NCI-H1092 (cell line): ENCODE measurements at places on chromosomes 12 and 14.
A peak's percentile ranks its signal among the peaks of the same experiment; 100 is the strongest.

- peak; percentile 95 for DNase-seq
These were observed 93.4 kb downstream of the DIO2 start for GRCh38 chr14:80117876-80118275.

- no peak for DNase-seq
These were observed 498.4 kb downstream of the RMST start for GRCh38 chr12:97960741-97961608.

GRCh38 chr12:92036771-92037453 is 108.7 kb downstream of the BTG1 start:
- no peak for DNase-seq

GRCh38 chr14:24260026-24260779 is 2.8 kb downstream of the TGM1 start:
- no peak for DNase-seq

DNA sequence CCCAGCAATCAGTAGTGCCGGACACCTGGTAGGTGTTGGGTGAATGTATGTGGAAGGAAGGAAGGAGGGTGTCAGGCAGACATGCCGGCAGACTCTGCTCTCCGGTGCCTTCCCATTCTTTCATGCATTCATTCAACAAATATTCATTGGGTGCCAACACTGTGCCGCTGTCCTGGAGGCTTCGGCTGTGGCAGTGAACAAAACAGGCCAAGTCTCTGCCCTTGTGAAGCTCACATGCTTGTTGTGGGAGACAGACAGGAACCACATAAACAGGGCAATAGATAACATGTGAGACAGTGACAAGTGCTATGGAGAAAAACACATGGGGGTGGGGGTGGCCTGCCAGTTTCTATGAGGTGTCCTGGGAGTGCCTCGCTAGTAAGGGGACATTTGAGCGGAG is 56.5 kb upstream of the ATF1 start:
- DNase-seq = no peak

- no peak for DNase-seq
These were observed 710 bp downstream of the MTA1 start for GRCh38 chr14:105420101-105420973.

- DNase-seq = no peak
These were observed 170.4 kb downstream of the CALM1 start for GRCh38 chr14:90567191-90567590.

DNA sequence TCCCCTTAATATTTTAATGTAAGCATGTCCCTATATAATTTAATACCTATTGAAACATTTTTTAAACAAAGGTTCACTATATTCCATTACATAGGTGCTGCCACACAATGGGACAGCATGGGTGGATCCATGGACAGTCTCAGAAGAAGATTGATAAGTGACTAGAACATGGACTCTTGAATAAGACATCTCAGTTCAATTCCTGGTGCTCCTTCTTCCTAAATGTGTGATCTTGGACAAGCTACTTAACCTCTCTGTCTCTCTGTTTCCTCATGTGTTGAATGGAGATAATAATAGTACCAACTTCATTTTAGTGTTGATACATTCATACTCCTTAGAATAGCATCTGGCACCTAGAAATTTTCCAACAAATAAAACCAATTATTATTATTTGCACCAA is 1.1 kb upstream of the ART4 start:
- no peak for DNase-seq

DNA sequence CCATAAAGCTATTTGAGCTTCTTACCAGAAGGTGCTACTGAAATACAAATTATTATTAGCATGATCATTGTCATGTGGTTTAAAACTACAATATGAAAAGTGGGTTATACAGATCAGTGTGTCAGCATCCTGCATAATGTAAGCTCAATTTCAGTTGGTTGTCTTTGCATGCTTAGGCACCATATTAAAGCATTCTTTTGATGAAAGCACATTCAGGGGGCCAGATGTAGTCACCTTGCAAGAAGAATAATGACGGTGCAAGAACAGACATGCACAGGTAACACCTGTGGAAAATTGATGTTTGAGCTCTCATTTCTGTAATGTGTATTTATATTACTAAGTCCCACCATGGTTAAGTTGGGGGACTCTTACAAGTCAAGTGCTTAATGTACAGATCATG is 123.9 kb downstream of the PAX9 start:
- DNase-seq = no peak

DNA sequence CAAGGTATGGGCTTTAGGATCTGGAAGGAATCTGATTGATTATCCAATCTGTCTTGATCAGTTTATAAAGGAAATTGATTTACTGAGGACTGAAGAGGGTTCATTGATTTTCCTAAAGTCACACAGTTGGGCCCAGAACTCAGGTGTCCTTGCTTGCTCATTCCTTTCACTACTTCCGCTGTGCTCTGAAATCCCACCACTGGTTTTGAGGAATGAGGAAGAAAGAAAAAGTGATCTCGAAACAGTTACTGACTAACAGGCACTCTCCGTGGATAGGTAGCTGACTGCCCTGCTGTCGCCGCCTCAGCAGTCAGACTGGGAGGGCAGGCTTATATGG is at the start of gene FITM1:
Gene FITM1, plus strand, starts transcription at position 280 of the 337 bp plus-strand sequence. CDS start 905 bp downstream, outside the sequence.
- no peak for DNase-seq

DNA sequence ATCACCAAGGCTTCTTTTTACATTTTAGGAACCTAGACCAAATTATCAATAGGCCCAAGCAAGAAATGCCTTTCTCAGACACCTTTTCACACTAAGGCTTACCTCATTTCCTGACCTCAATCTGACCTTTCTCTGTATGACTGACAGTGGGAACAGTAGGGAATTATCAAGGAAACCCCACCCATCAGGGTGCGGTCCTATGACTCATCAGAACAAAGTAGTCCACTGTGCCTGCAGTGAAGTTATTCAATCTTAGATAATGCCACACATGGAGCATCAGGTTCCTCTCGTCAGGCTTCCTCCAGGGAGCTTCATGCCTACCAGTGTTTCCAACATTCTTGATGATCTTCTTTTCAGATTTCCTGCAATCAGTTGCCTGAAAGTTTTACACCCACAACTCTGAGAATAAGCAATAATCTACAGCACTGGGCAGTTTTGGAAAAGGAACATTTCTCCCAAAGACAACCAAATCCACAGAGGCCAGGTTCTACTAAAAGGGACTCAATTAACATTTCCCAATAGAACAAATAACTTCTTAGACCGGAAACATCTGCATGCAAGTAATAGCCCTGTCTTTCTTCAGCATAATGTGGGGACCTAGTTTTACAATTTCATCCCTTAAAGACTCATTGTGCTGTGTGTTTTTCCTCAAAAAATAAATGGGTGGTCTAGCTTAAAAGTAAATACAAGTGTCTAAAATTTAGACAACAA is 35.9 kb upstream of the TMTC2 start:
- DNase-seq = no peak

- no peak for DNase-seq
These were observed 32.4 kb downstream of the LTBP2 start for GRCh38 chr14:74579447-74580274.

DNA sequence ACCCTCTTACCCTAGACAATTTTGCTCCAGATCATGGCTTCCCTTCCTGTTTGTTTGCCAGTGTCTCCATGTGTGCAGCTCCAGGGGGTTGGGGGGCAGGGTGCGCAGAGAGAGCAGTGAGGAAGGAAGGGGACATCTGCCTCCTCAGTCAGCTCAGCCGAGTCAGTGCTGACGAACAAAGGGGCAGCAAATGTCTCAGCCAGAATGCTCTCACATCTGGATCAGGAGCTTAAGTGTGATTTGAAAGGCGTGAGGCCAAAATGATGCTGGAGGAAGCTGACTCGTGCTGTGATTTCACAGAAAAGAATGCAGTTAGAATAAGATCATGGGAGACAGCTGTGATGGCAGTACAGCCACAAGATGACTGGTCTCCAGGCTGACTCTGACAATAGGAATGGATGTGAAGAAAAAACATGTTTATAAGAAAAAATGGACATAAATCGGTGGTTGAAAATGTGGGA is 27.1 kb upstream of the CDK17 start:
- DNase-seq = no peak

GRCh38 chr12:26112703-26113147 is 12.1 kb downstream of the BHLHE41 start:
- no peak for DNase-seq

- no peak for DNase-seq
These were observed 92.5 kb downstream of the SSPN start for GRCh38 chr12:26287671-26288381.
